ENCODE measurements at places on chromosomes 2 and 18.

- no peak for DNase-seq
Measured at GRCh38 chr2:23656597-23656973, 270.3 kb downstream of the ATAD2B start.

GRCh38 chr2:12397854-12398253 is 318.9 kb upstream of the TRIB2 start:
- DNase-seq = no peak

DNA sequence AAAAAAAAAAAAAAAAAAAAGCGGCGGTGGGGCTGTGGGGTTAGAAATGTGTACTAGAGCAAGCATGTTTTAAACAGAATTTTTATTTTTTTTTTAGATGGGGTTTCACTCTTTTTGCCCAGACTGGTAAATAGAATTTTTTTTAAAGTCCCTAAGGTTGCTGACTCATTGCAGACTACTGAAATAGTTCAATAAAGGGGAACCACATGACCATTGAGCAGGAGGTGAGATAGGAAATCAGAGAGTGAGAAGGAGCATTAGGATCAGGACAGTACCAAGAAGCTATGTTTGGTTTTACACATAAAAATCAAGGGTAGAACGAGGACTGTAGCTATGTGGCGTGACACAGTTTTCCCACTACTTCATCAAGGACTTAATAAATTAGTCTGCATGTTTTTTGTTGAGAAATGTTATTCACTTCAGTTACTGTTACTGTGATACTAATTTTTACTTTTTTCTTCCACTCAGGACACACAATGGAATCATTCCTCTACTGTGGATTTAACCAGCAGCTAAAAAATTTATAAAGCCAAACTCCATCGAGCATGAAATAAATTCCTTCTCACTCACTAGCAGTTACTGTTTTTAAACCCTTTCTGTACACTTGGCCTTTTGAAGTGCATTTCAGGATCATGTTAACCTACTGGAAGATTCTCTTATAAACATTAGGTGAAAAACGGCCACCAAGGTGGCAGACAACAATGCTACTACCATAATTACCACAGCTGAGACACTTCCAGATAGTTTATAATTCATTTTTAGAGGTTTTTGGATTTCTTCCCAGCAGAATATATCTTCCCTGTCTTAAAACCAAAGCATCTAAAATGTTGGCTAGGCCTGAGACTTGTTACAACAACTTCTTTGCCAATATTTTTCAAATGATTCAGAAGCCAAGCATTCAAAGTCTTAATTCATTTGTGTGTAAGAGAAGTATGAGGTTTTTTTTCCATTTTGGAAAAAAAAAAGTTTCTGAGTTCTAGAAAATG is 33.2 kb downstream of the LAMA1 start:
- DNase-seq = no peak

GRCh38 chr2:151071382-151071781 is 190.3 kb downstream of the RBM43 start:
- no peak for DNase-seq

GRCh38 chr18:50849419-50849821 is 29.5 kb upstream of the ME2 start:
- DNase-seq = no peak

DNA sequence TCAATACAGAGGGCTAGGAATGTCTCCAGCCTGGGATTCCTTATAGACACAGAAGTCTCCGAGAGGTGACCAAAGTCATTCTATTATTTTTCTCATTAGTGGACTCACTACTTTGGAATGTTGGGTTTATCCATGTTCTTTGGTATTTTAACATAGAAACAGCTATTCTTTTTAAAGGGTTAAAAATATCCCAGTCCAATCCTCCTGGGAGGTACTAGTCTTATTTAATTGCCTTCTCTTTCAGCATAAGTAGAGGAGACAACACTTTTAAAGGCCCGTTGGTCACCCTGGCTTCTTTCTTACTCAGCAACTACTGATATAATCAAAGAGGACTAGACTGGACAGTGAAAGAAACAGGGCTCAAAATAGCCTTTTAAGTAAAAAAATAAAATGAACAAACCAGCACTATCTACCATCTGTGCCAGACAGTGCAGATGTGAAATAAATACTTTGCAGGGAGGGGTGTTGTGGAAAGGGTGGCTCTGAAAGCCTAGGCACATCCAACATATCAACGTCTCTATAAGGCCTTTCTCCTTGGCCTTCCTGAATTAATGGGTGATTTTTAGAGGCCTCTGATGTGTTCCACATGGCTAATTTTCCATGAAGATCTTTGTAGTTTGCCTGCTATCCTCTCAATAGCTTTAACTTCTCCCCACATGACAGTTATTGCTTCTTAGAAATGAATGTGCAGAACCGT is 334.4 kb upstream of the THUMPD2 start:
- no peak for DNase-seq

GRCh38 chr2:125745514-125745913 is 910.4 kb upstream of the GYPC start:
- DNase-seq = no peak

DNA sequence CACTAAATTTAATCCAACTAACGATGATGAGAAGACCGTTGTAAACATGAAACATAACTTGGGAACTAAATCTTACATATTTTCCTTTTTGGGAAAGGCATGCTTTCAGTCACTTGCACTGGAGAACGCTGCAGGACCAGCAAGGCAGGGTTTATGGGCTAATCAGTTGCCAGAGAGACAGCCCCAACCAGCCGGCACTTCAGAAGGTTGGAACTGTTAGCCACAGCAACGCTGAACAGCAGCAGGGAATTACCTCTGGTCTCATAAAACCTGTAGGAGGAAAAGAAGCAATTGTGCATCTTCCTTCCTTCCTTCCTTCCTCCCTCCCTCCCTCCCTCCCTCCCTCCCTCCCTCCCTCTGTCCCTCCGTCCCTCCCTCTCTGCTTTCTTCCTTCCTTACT is 33.9 kb upstream of the SIX2 start:
- no peak for DNase-seq

- DNase-seq = no peak
Measured at GRCh38 chr2:199207011-199207410, 250.7 kb downstream of the SATB2 start.

GRCh38 chr18:71398531-71398930 is 1109.7 kb downstream of the SOCS6 start:
- no peak for DNase-seq

DNA sequence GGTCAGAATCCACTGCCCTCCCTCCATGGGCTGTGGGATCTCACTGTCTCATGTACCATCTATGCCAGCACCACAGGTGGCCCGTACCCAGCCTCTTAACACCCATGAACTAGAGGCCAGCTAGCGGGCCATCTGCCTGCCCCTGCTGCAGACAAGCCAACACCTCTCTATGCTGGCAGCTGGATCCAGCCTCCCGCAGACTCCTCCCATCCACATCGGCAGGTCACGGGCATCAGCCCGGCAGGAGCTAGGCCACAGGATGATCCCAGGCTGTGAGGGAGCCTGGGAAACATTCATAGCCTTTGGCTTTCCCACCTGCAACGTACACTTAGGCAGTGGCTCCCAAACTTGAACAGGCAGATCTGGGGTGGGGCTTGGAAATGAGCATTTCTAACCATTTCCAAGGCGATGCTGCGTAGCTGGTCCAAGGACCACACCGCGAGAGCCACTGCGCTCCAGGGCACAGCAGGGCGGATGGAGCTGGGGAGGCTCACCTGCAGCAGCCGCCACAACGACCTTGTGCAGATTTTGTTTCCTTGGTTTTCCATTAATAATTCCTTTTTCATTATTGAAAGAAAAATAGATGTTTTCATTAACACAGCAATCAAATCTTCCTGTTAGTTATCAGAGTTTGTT is 114.7 kb downstream of the KCNF1 start:
- DNase-seq = no peak

- DNase-seq = no peak
Measured at GRCh38 chr18:58069721-58070292, 25.8 kb downstream of the NEDD4L start.

DNA sequence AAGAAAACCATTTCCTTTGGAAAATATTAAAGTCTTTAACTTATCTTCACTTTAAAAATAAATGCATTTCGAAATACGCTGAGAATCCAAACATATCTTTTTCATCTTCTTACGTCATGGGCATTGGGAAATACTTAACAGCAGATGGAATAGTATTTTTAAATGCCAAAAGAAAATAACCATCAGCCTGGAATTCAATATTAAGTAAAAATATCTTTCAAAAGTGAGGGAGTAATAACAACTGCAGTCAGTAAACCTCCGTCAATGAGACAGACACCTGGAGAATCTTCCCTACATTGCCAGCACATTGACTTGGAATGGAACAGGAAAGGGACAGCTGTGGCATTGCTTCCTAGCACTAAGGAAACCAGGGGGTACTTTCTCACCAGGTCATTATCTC is 290.4 kb upstream of the TNP1 start:
- DNase-seq = no peak

GRCh38 chr18:58408665-58409064 is 220.2 kb downstream of the ALPK2 start:
- no peak for DNase-seq

GRCh38 chr2:141162314-141162713 is 968.5 kb downstream of the LRP1B start:
- DNase-seq = no peak

- DNase-seq = no peak
Measured at GRCh38 chr2:41204315-41204714, 752.4 kb upstream of the SLC8A1 start.

GRCh38 chr2:172087780-172088244 is 2.5 kb downstream of the DLX1 start:
- DNase-seq = no peak

DNA sequence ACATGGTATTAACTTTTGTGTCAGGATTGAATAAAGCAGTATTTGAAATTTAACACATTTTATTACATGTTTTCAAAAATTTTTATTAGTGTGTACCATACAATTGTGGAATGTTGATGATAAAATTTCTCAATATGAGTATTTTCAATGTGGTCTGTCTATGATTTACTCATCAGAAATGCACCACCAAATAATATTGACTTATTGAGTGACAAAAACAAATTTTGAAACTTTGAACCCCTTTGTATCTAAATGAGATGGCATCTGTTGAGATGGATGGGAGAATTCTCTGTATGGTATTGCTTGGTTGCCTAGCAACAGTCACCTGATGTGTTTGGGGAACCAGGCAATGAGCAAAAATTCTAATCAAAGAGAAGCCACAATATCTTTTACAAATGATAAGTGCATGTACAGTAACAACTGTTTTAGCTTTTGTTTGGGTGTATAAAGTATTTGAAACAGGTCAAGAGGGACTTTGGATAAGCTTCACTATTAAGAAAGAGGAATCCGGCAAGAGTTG is 400.1 kb downstream of the CCDC85A start:
- DNase-seq = no peak

GRCh38 chr2:176639671-176640070 is 370.4 kb downstream of the MTX2 start:
- DNase-seq = no peak

GRCh38 chr2:159508140-159508539 is 108.2 kb downstream of the BAZ2B start:
- DNase-seq = no peak

DNA sequence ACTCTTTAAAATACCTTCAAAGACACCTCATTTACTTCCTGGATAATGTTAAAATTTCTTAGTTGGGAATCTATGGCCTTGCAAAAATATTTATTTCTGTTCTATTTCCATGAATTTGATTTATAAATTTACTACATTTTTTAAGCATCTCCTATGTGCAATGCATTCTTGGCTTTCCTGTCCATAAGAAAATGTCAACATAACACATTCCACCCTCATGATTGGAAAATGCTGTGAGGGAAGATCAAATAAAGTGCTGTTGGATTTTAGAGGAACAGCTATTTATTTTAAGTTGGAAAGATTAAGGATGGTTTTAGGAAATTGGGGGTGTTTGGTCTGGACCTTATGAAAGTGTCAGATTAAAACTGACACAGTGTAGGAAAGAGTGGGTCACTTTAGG is 45.4 kb upstream of the MC4R start:
- no peak for DNase-seq

GRCh38 chr18:55850904-55851303 is 262.9 kb upstream of the TCF4 start:
- DNase-seq = no peak

DNA sequence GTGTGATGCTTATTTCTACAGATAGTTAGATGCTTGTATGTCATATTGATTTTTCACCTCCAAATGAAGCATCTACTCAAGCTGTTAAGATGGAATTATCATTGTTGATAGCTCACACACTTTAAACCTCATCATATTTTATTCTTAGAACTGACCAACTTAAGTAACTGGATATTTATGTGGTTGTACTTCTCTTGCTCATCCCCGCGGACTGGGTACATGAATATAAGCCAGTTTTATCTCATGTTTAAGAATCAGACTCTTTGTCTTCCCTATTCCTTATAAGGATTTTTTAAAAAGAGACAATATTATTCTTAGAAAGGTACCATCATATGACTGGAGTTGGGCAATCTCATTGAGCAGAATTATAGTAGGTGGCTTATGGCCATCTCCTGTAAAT is 358.7 kb downstream of the DSC3 start:
- DNase-seq = no peak

DNA sequence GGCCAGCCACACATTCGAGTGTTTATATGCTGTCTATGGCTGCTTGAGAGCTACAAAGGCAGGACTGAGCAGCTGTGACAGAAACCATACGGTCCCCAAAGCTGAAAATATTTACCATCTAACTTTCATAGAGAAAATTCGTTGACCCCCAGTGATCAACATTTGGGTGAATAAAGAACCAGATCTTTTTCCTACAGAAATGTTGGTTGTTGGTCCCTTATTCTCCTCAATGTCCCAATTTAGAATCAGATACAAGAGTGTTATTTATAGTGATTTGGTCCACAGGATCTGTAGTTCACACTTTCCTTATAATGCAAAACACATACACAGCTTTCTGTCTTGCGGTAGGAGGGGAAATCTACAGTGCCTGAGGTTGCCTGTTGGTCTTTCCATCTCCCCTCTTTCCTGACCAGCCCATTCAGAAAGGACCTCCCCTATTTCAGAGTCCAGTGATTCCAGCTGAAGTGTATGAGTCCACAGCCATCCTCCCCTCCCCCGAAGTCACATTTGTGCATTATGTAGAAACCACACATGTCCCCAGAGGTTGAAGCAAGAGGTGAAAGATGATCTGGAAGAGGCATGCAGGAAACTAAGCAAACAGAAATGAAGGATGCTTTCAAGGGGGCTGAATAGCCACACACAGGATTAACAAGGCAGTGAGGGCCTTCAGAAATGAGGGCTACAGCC is 61.9 kb downstream of the SPRED2 start:
- DNase-seq = no peak

- DNase-seq = no peak
Measured at GRCh38 chr2:217733461-217733860, 269.3 kb downstream of the TNS1 start.

- no peak for DNase-seq
Measured at GRCh38 chr2:54298514-54298913, 42.5 kb upstream of the TSPYL6 start.

DNA sequence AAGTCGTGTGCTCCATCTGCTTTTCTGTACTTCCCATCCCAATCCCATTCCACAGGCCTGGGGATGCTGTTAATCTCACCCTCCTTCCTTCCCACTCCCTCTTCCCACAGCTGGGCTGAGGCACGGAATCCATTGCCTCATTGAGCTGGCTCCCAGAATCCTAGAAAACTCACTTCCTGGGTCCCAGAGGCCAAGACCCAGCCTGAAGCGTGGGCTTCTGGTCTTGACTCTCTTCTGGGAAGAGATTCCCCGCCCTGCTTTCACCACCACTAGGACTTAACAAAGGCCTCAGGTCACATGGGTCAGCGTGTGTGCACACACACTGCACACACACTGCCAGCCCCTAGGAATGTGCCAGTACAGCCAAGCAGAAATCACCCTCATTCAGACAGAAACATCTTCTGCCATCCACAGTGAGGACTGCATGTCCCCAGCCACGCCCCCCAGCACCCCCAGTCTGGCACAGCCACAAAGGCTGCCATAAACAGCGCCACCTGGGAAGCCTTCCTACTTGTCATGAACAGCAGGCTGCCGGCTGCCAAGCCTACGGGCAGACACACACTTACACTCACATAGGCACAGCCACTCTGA is 165.8 kb downstream of the TNS1 start:
- DNase-seq = no peak
